Activated CD4-positive, alpha-beta memory T cell treated with anti-CD3 and anti-CD28 coated beads, Interleukin-2, amount 10 ng/mL, durations not matched to agents 7 days and 5 days (primary cell): ENCODE measurements at places on chromosomes 12 and 14. TPM values are rescaled to one million over a fixed set of nuclear protein-coding genes. Genes with fewer than 3 reads are reported as not detected.

Gene GALNT8
- 2.0 TPM for total RNA-seq

Gene OR4K2
- total RNA-seq = not detected

Gene ACSM4
- total RNA-seq = not detected

Gene PLBD1
- total RNA-seq = not detected

Gene DENND5B
- total RNA-seq = 0.81 TPM
